ENCODE measurements at places on chromosomes 7 and 10.

DNA sequence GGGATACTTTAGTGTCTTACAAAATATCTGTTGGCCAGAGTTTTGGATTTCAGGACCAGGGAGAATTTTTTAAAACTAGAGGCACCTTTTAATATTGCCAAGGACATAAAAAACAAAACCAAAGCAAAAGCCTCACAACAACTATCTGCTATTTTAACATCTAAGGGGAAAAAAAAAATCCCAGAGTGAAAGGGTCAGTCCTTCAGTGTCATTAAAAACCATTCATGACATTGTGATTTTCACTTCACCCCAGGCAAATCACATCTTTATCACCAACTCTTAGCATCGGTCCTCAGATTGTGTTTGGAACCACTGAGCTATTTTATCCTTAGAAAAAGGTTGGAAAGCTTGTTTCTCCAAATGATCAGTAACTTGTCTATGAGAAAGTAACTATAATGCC lies 10.7 kb downstream of the CEP41 start:
- DNase-seq: no peak

GRCh38 chr10:80104066-80104926 lies 25.8 kb downstream of the TMEM254 start:
- no peak for DNase-seq

DNA sequence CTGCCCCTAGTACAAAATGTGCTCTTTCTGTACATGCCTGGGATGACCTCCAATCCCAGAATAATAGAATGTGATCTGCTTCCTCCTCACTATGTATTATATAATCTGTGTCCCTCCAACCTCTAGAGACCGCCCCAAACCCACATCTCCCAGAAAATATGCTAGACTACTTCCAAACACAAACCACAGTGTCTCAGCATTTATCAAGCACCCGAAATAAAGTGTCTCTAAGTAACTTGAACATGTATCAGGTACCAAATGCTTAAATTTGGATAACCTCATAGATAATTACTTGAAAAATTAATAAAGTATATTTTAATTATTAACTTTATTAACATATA lies 16.1 kb downstream of the LYZL1 start:
- no peak for DNase-seq

- DNase-seq: no peak
Observed at GRCh38 chr10:47214520-47214919, 85.5 kb upstream of the GDF10 start.

GRCh38 chr10:60955957-60956425 lies 12.0 kb upstream of the RHOBTB1 start:
- DNase-seq: no peak

- DNase-seq: no peak
Observed at GRCh38 chr7:136496551-136496950, 371.9 kb upstream of the CHRM2 start.

DNA sequence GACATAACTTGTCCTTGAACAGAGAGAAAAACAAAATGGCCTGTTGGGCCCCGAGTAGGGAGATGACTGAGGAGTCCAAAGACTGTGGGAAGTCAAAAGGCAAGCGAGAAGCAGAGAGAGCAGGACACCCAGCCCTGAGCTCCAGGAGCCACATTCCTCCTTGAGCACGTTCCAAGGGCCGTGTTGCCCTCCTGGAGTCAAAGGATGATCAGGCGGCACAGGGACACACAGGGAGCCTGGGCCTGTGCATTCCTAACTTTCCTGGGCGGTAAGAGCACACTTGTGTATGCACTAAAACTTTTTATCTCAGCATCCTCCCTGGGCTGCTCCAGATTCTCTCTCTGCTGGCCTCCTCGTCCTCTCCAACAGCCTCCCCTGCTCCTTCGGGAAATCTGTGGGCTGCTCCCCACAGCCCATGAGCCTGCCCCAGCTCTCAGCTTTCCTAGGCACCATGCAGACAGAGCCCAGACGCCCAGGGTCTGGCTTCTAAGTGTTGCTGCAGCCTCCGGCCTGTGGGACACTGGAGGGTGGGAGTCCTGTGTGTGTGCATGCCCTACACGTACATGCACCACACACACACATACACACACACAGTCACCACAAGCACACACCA lies 281.8 kb downstream of the POU6F2 start:
- no peak for DNase-seq

Measured in endothelial cell (in vitro differentiated cells).